AG10803 (cell line): ENCODE measurements at places on chromosomes 12 and 14.

DNA sequence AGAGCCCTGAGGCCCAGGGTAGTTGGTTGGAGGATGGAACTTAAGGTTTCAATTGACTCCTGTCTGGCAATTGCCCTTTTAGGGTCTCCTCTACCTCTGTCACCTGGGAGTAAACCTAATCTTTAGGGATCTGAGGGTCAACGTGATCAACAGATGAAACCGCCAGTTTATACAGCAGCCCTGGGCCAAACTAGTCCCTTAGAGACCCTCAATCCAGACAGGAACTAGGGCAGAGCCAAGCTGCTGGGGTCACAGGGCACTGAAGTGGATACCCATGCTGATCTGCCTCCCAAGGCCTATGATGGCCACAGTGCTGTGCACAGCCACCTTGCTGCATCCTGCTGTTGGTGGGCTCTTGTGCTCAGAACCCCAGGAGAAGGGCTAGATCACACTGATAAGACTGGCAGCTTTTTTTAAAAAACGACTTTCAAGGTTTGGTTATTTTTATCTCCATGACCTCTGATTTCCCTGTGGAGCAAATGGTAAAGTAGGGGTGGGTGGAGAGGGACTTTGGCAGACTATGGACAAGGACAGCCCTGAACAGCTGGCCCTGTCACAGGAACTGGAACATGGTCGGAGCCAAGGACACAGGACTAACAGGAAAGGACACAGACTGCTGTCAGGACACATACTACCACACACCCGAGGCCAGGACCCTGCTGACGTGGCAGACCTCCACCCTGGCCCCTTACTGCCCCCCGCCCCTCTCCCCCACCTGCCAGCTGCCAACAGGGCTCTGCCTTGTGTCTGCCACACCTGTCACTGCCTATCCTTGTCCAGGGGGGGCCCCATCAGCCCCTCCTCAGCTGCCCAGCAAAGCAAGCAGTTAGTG, 474 bp downstream of the FITM1 start:
- DNase-seq, result no peak

DNA sequence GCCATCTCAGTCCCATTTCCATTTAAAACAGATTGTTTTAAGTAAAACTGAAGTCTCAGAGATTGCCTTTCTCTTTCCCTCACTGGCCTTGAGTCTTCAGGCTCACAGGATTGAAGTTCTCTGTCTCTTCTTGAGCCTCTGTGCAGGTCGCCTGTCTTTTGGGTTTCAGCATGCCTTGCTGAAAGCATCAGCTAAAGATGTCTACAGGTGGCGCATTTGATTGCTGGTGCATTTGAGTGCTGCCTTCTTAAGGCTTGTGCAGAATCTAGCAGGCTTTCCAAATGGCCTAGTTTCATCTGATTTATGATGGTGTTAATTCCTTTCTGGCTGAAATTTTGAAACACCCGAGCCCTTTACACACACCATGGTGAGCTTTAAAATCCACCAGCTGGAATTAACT, 1062.2 kb upstream of the FBXO33 start:
- DNase-seq, result no peak

DNA sequence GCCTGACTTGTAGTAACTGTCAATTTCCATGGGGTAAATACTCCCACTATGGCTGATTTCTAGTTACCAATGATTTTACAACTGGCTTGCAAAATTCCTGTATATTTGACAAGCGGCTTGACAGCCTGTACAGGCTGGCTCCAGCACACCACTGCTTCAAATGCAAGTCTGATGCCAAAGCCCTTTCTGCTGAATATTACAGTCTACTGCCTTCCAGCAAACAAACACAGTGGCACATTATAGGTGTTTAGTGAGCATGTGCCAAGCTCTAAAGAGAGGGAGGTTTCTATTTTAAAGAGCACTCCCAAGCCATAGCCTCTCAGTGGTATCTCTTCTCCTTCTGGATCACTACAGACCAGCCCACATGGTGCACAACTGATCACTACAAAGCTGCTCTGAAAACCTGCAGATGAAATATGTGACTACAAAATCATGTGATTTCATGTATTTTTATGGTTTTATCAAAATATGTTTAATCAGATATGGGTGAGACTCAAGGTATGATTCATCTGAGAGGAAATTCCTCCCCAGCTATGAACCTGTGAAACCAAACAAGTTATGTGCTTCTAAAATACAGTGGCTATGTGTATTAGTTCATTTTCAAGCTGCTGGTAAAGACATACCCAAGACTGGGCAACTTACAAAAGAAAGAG, 101.5 kb downstream of the RPAP3 start:
- DNase-seq, result no peak

GRCh38 chr12:65113621-65114035, 7.5 kb downstream of the WIF1 start:
- peak; percentile 13 for DNase-seq

GRCh38 chr14:75689012-75689411, 28.0 kb downstream of the TTLL5 start:
- DNase-seq, result peak; percentile 65
